ENCODE measurements at places on chromosomes 3 and 15.

DNA sequence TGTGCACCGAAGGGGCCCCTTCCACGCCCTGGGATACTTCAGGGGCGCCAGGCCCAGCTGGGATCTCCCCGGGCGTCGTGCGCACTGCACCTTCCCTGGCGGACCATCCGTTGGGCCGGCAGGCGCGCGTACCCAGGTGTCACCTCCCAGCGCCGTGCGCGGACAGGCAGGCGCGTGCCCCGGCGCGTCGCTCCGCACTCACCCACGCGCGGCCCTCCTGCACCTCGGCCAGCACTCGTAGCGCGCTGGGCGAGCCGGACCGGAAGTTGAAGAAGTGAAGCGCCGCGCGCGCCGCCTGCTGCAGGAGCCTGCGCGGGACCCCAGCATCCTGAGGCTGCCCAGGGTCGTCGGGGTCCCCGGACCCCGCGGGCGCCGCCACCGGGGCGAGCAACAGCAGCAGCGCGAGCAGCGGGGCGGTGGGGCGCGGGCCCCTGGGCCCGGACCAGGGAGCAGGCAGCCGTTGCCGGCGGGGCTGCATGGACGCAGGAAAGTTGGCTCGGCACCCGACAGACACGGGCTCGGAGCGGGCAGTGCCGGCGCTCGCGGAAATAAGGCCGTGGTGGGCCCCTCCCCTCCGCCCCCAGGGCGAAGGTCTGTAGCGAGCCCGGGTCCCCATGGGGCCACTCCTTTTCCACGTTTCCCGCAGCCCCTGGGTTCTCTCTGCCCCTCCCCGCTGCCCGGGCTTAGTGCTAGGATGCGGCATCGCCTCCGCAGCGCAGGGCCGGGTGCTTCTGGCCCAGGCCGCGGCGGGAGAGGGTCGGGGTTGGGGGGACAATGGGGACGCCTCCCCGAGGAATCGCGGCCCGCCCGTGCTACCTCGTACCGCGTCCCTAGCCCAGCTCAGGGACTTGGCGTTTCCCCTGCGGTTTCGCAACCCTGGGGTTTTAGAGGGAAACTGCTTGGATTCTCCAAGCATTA, at the start of gene RARRES1:
TSS of gene RARRES1 (minus strand) at position 520 of the 918 bp plus-strand sequence. CDS start at position 478, 42 bp downstream.
- peak; percentile 9 for DNase-seq

GRCh38 chr15:39300451-39301153, 280.3 kb upstream of the THBS1 start:
- DNase-seq, result no peak

DNA sequence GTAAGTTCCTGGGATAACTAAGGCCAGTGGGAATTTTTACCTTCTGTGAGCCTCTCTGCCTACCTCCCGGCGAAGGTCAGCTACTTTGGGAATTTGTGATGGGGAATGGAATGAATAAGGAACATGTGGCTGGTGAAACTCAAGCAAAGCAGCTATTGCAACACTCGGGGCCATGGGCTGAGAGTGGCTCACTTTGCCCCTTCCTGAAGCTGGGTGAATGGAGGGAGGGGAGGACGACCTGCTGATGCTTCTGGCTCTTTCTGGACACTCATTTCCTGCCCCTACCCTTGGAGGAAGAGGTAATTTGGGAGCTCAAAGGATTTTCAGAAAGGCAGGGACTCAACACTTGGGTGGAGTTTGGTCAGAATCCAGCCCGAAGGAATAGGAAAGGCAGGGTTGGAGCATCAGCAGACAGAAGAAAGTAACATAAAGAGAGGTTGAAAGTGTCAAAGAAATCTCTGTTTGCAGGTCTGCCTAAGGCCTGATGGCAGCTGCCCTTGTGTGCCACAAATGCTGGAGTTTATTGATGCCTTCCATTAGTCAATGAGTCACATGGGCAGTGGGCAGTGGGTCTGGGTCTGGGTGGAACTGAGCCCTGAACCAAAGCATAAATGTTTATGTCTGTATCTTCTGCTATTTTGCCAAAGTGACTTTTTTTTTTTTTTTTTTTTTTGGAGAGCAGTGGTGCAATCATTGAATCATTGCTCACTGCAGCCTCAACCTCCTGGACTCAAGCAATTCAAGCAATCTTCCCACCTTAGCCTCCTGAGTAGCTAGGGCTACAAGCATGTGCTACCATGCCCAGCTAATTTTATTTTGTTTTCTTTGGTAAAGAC, 12.4 kb downstream of the LAMP3 start:
- DNase-seq, result no peak

- no peak for DNase-seq
These were observed 3.0 kb downstream of the DUOXA1 start for GRCh38 chr15:45126535-45127158.

DNA sequence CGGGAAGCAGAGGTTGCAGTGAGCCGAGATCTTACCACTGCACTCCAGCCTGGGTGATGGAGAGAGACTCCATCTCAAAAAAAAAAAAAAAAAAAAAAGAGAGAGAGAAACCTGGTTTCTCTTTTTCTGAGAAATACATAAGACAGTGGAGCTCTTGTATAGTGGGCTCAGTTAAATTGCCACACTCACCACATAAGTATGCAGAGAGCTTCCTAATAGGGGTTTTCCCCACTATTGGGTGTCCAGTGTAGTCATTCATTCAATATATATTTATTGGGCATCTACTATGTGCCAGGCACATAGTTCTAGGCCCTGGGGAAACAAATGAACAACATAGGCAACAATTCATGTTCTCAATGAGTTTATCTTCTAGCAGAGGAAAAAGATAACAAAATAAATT, 48.9 kb upstream of the FMN1 start:
- no peak for DNase-seq

GRCh38 chr3:36701249-36701572, 63.1 kb downstream of the DCLK3 start:
- peak; percentile 65 for DNase-seq

DNA sequence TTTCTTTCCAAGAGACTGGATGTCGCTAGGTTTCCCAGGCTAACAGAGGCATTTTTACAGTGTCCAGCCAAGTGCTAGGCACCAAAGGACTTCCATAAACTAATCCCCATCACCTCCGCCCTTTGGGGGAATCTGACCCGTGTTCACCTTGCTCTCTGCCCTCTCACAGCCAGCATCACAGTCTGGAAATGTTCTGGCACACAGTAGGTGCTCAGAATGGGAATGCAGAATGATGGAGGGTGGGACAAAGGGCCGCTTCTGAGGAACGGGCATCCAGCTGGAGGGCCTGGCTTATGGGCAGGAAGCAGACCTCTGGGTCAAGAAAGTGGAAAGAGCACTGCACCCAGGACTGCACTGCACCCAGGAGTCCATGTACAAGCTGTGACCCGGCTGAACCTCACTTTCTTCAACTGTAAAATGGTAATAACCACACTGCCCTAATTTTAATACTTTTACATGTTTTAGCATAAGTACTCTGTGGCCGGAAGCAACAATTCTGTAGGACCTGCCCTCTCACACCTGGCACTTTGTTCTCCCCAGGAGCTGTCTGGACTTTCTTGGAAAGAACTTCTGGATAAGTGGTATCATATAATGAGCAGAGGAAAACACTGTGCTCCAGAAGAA, 901 bp upstream of the NMB start:
- peak; percentile 6 for DNase-seq

DNA sequence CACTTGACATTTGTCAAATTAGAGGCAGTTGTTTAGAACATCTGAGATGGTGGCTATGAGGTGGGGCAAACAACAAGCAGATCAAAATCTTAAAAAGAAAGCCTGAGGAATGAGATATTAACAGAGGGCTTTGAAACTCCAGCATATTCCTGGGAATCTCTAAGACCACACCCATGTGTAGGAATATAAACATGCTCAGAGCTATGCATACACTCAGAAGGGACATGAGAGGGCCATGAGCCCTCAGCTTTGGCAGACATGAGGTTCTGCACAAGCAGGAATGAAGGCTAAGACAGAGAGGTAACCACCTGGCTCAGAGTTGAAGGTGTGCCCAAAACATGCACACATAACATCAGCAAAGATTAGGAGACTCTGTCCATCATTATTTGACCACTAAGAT, 37.9 kb downstream of the ATP10A start:
- DNase-seq, result no peak

DNA sequence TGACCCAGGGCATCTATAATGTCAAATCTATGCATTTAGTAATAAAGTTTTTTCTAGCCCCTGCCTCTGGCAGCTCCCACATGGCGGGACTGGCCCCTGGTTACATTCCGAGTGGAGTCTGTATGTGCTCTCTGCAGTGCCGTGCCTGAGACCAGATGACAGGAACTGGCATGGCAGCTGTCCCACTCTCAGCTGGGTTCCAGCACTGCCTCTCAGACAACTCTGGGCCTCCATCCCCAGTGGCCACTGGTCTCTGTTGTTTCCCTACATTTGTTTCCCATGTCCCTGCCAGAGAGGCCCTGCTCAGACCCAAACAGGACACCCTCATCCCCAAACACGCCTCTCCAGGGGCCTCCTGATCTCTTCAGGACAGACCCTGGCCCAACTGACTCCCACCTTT, 109.3 kb downstream of the OCA2 start:
- DNase-seq, result no peak

DNA sequence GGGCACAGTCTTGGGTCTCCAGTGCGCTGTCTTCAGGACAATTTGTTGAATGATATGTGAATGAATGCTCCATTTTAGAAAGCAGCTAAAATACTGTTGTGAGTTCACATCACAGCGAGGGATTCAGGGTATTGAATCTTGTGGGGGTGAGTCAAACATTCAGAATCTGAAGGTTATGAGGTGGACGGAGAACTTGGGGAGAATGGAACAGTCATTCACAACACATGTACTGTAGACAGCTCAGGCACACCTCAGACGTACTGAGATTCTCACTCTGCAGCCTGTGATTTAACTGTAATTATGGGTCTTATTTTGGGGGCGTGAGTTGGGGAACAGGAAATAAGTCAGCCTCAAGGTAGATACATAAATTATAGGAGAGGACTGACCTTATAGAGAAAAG, 13.9 kb downstream of the CRYBG3 start:
- DNase-seq, result no peak

DNA sequence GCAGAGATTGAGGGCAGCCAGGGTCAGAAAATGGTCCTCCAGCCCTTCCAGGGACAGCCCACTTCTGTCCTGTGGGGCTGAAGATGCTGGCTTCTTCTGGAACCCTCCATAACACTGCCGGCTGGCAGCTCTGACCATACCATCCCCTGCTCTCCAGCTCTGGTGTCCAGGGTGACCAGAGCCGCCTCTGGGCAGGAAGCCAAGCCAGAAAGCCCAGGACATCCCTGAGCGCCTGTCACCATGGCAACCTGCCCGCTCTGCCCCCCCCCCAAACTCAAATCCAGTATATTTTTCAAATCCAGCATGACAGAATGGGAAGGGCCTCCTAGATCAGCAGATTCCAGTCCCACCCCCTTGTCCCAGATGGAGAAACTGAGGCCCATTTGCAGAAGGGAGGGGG, 420 bp upstream of the TMIE start:
- DNase-seq, result peak; percentile 50

DNA sequence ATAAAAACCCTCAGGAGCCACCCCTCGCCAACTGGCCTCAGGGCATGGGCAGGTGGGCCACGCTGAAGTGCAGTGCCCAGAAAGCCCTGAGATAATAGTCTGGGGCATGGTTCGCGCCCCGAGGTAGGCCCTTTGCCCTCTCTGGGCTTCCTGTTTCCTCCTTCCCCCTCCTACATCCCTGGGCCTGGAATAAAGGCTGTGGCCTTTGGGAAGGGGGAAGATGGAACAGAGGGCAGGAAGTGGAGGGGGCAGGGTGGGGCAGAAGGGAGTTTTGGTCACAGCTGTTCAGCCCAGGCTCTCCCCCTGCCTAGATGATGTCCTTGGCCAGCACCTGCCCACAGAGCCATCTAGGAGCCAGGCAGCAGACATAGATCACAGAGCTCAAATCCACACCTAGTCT, 11.3 kb downstream of the CSRNP1 start:
- peak; percentile 17 for DNase-seq

GRCh38 chr3:184783319-184783718, 28.6 kb upstream of the VPS8 start:
- no peak for DNase-seq

DNA sequence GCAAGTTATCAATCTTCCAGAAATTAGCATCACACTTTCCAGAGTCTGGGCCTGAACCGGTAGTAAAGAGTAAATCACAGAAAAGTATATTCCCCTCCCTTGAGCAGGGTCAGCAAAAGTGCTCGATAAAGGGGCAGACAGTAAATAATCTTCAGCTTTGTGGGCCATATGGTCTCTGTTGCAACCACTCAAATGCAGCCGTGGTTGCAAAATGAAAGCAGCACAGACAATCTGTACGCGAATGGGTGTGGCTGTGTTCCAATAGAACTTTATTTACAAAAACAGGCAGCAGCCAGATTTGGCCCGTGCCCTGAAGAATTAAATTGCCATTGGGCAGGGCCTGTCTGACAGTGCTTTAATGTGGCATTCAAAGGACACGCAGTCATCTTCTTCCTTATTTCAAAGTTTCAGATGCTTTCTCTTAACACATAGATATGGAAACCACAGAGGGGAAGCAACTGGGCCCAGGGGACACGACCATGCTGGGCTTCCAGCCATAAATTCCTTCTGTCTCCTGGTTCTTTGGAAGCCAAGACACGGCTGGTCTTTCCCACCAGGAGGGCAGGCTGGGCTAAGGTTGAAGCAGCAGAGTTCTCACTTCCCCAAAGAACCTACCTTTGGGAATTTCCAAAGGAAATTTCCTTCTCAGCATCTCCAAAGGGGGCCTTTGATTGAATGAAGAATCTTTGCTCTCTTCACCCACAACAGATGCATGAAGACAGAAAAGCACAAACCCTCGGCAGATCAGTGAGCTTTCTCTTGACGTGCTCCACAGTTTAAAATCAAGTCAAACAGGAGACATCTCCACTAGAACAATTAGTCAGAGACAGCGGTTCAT, 489.8 kb upstream of the PROK2 start:
- DNase-seq, result no peak

- no peak for DNase-seq
These were observed 16.7 kb downstream of the PIK3CA start for GRCh38 chr3:179164857-179165256.

DNA sequence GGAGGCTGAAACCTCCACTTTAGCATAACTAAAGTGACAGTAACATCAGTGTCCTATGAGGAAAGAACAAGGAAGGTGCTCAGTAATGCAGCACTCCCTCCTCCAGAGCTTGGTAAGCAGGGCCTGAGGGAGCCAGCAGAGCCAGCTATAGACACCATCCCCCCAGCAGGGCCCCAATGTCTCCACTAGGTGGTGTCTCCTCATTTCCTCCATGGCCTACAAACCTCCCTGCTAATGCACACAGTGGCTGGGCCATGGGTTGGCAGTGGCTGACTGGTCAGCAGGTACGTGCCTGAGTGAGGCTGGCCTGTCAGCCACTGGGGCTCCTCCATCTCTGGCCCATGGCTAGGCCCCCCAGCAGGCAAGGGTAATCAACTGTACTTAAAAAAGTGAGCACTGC, 13.6 kb downstream of the MRPS25 start:
- no peak for DNase-seq

GRCh38 chr3:107394502-107394901, 17.3 kb downstream of the CCDC54 start:
- no peak for DNase-seq

GRCh38 chr15:83980637-83981036, 254.9 kb upstream of the GOLGA6L4 start:
- no peak for DNase-seq

GRCh38 chr3:139032326-139033002, 11.7 kb upstream of the PRR23B start:
- no peak for DNase-seq

- peak; percentile 59 for DNase-seq
These were observed 11.3 kb downstream of the PRICKLE2 start for GRCh38 chr3:64213962-64214379.
